ENCODE measurements at places on chromosomes 11 and 22.

DNA sequence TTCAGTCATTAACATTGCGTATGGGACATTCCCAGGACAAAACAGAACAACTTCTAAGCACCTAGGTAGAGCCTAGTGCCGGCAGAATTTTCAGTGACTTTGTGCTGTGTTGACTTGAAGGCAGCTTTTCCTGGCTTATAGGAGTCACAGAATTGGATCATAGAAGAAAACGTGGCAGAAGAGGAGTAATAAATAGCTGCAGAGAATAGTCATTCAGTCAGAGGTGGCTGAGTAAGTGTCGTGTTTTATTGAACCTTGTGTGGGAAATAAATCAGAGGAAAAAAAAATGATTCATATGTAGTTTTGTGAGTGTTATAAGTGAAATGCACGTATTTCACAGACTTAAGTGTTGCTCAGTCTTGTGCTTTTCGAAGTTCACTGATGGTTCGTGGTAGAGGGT, 2.1 kb downstream of the BARX2 start:
- no peak for DNase-seq

DNA sequence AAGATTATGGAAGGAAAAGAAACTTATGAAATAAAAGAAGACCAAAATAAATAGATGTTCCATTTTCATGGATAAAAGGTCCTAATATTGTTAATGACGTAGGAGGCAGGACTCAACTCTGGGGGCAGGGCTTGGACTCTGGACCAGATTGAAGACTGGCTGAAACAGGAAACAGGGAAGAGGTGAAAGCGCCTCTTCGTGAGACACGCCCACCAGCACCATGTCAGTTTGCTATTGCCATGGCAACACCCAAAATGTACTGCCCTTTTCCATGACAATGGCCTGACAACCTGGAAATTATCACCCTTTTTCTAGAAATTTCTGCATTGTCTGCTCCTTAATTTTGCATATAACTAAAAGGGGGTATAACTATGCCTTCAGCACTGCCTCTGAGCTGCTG, 1522.2 kb downstream of the TBC1D22A start:
- no peak for DNase-seq

DNA sequence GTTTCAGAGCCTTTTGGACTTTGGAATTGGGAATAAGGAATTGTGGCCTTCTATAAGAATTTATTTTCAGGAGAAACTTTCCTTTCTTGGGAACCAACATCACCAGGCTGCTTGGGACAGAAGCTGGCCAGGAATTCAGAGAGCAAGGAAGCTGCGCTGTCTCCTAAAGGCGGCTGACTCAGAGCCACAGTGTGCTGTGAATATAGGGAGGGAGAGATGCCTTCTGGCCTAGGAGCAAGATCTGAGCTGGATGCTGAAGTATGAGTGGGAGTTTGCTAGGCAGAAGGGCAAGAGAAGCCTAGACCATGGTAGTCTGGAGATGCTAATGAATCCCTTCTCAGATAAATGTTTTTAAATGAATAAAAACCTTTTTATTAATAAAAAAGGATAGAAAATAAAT, 213.7 kb upstream of the TBCEL start:
- no peak for DNase-seq

- DNase-seq, result peak; percentile 42
Observed at GRCh38 chr11:45094958-45095690, 51.3 kb upstream of the PRDM11 start.

- no peak for DNase-seq
Observed at GRCh38 chr11:8581300-8581699, 12.7 kb downstream of the STK33 start.

DNA sequence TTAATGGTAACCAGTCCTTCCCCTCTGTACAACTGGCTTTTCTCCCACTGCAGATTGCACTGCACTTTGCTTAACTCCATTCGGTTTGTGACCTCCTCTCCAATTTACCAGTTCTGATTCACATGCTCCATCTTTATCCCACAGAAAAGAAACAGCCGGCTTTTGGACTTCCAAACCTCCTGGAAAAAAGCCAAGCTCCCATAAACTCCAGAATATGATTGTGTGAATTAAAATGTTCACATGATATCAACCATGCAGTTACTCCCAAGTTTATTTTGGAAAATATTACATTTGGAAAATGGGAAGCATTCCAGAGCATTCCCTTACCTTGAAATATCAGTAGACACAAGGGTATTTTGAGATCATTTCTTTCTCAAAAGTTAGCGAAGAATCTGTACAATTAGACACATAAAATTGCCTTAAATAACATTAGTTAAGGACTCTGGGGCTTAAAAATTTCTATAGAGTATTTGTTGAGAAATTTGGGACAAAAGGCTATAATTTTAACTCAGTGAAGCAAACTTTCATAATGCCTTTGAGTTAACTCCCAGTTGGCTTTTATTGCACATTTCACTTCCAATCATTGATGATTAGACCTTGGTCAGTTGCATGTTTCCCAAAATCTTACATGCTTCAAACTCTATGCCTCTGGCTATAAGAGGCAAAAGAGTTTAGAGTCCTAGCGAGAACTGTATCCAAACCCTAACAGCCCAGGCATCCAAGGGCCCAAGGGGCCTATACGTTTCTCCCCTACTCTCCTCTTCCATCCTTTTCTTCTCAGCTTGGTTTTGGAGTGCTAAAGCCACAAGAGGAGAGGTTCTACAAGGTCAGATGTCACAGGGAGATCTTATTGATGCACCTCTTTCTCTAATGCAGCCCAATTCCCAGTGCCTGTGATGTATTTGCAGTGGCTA, 23.6 kb upstream of the TMEM135 start:
- DNase-seq, result no peak

DNA sequence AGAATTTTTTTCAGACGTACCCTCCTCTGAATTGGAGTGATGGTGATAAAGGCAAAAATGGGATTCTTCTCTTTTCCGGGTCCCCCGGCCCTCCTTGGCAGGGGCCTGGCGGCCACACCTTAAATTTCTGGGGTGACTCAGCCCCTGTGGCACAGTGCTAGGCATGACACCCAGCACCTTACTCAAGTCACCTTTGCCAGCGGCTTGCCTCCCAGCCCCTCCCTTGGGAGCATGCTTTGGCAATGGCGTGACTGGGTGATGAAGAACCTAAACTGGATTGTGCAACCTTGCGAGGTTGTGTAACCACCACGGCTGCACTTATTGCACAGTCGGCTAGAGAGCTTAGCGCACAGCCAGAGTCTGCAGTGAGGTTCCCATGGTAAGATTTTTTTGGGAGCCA, 16.2 kb upstream of the LDLRAD3 start:
- DNase-seq, result no peak

DNA sequence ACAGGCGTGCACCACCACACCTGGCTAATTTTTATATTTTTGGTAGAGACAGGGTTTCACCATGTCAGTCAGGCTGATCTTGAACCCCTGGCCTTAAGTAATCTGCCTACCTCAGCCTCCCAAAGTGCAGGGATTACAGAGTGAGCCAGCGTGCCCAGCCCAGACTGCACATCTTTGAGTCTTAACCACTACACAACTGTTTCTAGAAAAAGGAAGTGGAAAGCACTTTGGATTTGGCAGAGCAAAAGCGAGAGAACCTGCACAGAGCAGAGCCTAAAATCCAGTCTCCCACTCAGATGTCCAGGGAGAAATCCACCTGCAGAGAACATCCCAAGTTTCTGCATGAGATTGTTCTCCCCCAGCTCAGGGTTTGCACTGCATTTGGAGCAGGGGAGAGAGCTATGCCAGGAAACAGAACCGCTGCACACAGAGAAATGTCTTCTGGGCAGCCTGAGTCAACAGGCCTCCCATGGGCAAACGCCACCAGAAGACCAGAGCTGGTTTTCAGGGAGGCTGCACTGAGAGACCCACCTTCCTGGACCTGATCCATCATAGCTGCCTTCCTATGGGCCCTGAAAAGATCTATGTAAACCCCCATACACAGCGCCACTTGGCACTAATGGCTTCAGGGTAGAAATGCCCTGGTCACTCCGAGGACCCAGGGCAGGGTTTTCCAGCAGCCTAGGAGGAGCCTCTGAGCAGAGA, 54.0 kb downstream of the RPUSD4 start:
- DNase-seq, result no peak

DNA sequence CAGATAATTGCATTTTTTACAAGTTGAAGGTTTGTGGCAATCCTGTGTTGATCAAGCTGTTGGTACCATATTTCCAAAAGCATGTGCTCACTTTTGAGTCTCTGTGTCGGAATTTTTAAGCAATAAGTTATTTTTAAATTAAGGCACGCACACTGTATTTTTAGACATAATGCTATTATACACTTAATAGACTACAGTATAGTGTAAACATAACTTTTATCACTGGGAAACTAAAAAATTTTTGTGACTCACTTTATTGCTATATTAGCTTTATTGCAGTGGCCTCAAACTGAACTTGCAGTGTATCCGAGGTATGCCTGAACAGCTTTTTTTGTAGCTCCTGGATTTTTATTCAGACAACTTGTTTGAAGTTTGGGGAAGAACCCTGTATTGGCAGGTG, 31.3 kb upstream of the RRM1 start:
- no peak for DNase-seq

DNA sequence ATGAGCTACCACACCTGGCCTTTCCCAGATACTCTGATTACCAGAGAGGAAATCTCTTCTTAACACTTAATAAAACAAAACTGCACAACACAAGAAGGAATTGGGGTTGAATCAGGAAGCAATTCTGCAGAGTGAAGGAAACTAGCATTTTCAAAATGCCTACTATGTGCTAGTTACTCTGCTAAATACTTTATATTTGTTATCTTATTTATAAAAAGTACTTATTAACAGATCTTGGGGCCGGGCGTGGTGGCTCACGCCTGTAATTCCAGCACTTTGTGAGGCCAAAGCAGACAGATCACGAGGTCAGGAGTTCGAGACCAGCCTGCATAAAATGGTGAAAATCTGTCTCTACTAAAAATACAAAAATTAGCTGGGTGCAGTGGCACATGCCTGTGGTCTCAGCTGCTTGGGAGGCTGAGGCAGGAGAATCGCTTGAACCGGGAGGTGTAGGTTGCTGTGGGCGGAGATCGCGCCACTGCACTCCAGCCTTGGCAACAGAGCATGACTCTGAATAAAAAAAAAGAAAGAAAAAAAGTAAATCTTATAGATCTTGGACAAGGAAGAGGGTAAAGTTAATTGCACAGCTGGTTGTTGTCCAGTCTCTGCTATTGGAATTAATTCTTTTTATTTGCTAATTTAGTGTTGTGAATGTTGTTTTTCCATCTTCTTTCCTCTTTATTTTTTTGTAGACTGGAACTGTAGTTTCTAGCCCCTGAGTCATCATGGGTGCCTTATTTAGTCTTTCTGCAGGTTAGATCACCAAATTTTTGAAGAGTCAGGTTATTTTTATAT, 22.1 kb downstream of the TMEM135 start:
- DNase-seq, result no peak

DNA sequence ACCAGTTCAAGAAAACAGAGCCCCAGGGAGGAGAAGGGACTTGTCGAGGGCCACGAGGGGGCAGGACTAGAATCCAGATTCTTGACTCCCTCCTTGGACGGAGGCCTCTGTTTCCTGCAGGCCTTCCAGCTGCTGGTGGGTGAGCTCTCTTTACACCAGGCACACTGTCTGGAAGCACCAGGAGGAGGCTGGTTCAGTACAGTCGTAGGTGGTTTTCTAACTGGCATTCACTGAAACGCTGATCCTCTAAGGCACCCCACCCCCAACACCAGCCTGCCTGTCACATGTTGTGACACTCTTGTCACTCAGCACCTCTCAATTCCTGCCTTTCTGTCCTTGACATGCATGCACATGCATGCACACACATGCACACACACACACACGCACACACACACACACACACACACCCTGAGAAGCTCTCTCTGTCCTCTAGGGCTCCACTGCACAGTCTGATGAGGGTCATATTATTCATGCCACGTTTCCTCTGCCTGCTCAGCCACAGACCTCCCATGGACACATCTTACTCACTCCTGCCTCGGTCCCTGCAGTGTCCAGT, 751 bp downstream of the MS4A10 start:
- no peak for DNase-seq

DNA sequence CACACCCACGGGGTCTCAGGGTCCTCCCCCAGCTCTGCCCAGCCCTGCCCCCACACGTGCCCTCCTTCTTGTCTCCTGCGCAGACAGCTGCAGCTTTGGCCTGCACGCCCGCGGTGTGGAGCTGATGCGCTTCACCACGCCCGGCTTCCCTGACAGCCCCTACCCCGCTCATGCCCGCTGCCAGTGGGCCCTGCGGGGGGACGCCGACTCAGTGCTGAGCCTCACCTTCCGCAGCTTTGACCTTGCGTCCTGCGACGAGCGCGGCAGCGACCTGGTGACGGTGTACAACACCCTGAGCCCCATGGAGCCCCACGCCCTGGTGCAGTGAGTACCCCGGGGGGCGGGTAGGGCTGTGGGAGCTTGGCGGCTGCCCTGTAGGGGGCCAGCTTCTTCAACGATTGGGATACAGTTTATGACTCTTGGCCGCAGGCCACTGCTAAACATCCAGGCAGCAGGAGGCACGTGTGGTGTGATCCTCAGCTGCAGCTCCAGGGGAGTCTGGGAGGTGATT, 30.8 kb downstream of the ST14 start:
- no peak for DNase-seq

- DNase-seq, result no peak
Observed at GRCh38 chr11:646214-646613, 9.1 kb downstream of the DRD4 start.

- DNase-seq, result no peak
Observed at GRCh38 chr11:130737866-130738431, 178.3 kb downstream of the SNX19 start.

DNA sequence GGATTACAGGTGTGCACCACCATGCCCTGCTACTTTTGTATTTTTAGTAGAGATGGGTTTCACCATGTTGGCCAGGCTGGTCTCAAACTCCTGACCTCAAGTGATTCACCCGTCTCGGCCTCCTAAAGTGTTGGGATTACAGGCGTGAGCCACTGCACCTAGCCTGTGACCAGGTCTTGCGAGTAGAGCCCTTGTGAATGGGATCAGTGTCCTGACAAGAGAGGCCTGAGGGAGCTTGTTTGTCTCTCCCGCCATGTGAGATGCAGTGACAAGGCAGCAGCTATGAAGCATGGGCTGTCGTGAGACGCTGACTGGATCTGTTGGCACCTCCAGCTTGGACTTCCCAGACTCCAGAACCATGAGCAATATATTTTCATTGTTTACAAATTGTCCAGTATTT, 69.3 kb downstream of the LRRC32 start:
- no peak for DNase-seq

GRCh38 chr11:12845163-12845562, 164.0 kb upstream of the RASSF10 start:
- no peak for DNase-seq

- DNase-seq, result peak; percentile 97
Observed at GRCh38 chr11:449889-450808, at the start of gene PTDSS2. Gene PTDSS2 (plus strand): TSS chr11:450279. CDS start chr11:450456, 177 bp downstream.

DNA sequence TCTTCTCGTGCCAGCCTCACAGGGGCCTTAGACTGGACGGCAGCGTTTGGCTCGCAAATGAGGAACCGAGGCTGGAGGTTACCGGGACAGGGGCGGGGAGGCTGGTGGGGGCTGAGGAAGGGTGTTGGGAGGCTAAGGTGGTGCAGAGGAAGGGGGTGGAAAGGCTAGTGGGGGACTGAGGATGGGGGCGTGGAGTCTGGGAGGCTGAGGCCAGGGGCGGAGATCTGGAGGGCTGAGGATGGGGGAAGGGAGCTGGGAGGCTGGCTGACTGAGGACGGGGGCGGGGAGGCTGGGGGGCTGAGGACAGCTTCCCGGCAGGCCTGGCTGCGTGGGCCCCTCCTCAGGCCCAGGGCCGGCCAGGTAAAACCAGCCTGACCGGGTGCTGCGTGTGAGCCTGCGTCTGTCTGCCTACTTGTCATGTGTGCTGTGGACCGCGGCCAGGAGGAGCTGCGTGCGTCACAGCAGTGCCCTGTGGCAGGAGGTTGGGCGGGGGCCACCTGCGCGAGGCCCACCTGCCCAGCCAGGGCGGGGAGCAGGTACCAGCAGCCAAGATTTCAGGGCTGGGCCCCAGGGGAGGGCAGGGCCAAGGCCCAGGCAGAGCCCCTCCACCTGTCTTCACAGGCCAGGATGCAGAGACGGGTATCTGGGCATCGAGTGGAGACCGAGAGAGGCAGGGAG, 9.4 kb upstream of the PIM3 start:
- DNase-seq, result no peak
